ENCODE measurements at places on chromosomes 3 and 15.

DNA sequence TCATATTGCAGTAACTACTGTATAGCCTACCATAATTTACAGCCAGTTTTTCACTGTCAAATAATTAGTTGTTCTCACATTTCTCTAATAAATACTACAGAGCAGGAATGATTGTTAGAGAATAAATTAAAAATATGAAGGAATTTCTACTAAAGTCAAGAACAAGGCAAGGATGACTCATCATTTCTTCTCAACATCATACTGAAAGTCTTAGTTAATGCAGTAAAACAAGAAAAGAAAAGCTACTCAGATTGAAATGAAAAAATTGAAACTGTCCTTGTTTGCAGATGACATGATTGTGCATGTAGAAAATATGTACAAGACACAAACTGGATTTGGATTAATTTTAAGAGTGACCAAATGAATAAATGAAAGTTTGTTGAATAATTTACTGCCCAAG lies 608.2 kb downstream of the NSUN3 start:
- DNase-seq: no peak

DNA sequence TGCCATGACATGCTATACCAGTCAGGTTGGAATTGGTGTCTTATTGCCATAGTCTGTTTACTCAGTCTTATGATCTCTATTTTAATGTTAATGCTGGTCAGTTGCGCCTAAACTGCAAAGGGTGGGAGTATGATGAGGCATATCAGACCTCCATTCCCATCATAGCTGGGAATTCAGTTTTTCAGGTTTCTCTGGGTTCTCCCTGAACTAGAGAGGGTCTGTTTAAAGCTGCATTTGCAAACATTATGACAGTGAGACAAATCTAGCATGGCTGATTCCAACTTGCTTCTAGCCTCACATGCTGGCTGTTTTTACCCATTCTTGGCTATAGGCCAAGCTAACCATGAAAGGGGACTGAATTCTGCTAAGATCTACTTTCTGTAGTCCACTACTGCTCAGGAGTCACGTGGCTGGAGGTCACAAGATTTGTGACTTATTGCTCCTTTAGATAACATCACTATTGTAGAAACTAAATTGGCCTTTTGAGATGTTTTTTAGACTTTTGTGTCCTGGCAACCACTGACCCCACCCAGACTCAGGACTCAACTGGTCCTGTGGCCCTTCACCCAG lies 96.5 kb downstream of the TGFBR2 start:
- no peak for DNase-seq

GRCh38 chr3:167166594-167167253 lies 213.4 kb downstream of the ZBBX start:
- DNase-seq: no peak

DNA sequence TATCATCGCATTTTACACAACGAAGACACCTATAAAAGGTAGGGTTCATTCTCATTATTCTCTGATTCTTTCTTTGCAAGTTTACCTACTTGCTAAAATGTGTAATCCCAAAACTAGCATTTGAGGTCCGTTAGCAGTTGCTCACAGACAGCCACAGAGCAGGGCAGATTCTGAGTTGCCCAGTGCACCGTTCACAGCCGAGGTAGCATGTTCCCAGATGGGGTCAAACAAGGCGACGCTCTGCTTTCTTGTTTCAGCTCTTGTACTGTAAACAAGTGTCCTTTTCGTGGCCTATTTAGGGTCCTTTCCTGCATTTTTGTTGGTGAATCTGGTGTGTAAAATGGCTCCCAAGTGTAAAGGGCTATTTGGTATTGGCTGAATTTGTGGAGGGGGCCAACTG lies 3.1 kb downstream of the PPP1R2 start:
- DNase-seq: no peak

DNA sequence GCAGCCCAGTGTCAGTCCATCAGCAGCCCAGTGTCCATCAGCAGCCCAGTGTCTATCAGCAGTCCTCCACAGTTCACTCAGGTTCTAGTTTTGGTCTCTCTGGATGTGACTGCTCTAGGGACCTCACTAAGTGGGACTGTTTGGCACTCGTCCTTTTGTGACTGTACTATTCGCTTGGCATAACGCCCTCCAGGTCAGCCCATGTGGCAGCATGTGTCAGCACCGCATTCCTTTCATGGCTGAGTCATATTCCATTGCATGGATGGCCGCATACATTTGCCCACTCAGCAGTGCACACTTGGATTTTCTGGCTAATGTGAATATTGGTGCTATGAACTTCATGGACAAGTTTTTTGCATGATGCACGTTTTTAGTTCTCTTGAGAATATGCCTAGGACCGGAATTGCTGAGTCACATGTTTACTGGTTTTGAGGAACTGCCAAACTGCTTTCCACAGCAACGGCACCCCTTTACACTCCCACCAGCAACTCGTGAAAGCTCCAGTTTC lies 16.4 kb downstream of the CHST13 start:
- DNase-seq: peak; percentile 93
